ENCODE measurements at places on chromosomes 12 and 14. TPM values are rescaled to one million over a fixed set of nuclear protein-coding genes. Genes with fewer than 3 reads are reported as not detected.

DNA sequence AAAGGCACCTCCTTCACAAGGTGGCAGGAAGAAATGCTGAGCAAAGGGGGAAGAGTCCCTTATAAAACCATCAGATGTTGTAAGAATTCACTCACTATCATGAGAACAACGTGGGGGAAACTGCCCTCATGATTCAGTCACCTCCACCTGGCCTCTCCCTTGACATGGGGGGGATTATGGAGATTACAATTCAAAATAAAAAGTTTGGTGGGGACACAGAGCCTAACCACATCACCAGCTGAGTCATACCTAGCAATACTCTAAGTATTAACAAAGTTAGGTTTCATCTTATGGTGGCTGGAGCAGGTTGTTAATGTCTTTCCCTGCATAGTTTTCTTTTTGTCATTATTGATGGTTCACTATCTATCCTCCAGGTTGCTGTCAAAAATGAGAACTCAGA lies 113.2 kb upstream of the PPFIA2 start:
- no peaks in the 10 kb centered on the region for H3K36me3 ChIP-seq
- H3K27me3 ChIP-seq: no peaks in the 10 kb centered on the region
- H3K4me1 ChIP-seq: no peaks in the 10 kb centered on the region
- DNase-seq: no peak
- H3K27ac ChIP-seq: no peak overlapping the region

DNA sequence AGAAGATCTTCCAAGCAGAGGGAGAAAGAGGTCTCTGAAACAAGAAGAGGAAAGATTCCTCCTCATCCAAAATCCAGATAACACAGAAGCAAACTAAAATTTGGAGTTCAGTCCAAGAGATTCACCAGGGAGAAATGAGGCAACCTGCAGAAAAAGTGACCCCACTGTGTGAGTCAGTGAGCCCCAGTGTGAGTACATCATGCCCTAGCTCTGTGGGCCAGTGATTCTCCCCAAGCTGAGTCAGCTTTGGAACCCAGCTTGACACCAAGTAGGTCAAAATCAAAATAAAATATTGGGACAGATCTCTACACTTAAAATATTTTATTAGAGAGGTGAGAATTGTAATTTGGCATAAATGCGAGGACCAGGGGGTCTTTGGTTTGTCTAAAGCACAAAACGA lies 17.2 kb downstream of the CLEC2B start:
- DNase-seq: no peak
- H3K36me3 ChIP-seq: peaks cover 25% of the 10 kb centered on the region
- H3K27me3 ChIP-seq: no peaks in the 10 kb centered on the region
- no peak overlapping the region for H3K27ac ChIP-seq

RTL1 gene
- total RNA-seq: not detected

TSFM gene
- total RNA-seq: 2.3 TPM

DNA sequence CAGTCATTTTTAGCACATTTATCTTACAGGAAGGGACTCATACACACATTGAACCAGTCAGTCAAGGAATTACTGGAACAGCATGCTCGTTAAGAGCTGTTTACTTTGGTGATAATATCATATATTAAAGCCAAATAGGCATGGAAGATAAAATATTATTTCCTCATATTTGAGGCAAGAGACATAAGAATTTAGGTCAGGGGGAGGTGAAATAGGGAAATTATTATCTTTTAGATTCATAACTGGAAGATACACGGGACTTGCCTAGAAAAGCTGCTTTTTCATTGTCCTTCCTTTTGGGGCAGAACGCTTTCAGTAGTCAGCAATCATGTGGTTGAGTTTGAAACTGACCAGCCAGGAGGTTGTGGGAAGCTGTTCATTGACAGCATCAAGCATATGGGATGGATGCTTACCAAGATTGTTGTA lies 72.5 kb downstream of the NTN4 start:
- H3K27ac ChIP-seq: peak overlapping the region; percentile 38
- DNase-seq: no peak
- H3K4me3 ChIP-seq: no peak overlapping the region
- peaks cover 2% of the 10 kb centered on the region for H3K36me3 ChIP-seq

GRCh38 chr14:22463763-22464173 lies 125.3 kb downstream of the DAD1 start:
- H3K27ac ChIP-seq: no peak overlapping the region
- H3K4me3 ChIP-seq: no peak overlapping the region
- H3K4me1 ChIP-seq: peaks cover 24% of the 10 kb centered on the region
- no peaks in the 10 kb centered on the region for H3K27me3 ChIP-seq

DNA sequence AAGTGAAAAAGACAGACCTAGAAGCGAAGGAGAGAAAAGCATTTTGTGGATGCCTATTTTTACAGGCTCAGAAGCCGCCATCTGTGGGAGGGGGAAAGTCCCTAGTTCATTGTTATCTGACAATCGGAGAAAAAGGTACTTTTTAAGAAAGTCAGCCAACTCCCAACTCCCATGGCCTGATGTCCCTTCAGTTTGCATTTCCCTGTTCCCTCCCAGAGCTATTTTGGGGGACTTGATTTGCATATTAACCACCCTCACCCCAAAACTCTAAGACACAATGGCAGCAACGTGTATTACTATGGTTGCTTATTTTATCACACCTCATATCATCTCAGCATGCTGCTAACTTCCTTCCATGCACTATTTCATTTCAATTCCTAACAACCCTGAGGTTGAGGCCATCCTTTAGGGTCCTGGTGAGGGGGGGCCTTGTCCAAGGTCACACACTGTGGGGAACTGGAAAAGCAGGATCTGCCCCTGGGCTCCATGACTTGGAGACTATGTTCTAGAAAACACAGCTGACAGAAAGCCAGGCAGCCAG lies 18.7 kb downstream of the HVCN1 start:
- no peaks in the 10 kb centered on the region for H3K27me3 ChIP-seq
- no peaks in the 10 kb centered on the region for H3K36me3 ChIP-seq
- DNase-seq: no peak
- H3K4me1 ChIP-seq: no peaks in the 10 kb centered on the region

DNA sequence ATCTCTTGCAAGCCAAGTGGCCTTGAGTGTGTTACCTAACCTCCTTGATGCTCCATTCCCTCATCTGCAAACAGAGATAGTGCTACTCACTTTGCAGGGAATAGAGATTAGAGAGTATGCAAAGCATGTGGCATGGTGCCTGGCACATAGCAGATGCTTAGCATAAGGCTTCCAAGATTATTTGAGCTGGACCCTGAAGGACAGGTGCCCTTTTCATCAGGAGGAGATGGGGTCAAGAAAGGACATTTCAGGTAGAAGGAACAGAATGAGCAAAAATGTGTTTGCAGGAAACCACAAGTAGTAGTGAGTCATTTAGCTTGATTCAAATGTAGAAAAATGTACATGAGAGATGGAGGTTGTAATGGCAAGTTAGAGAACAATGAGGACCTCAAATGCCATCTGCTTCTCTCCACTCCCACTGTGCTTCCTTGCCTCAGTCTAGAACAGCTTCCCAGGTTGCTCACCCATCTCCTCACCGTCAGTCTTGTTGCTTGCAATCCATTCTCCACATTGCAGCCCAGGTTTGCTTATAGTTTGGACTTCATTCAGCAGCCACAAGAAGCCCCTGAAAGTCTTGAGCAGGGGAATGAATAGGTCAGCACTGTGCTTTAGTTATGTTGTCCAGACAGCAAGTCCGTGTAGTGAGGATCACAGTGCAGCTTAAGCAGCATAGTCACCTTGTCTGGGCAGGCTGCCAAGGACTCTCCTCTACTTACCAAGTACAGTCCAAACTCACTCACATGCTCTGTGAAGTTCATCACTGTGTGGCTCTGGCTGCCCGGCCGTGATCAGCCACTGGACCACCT lies 536.3 kb upstream of the CCDC196 start:
- peaks cover 11% of the 10 kb centered on the region for H3K27me3 ChIP-seq
- H3K36me3 ChIP-seq: no peaks in the 10 kb centered on the region
- H3K4me3 ChIP-seq: no peak overlapping the region
- H3K4me1 ChIP-seq: no peaks in the 10 kb centered on the region

SIRT4 gene
- total RNA-seq: 5.4 TPM

NEUROD4 gene
- not detected for total RNA-seq

- DNase-seq: no peak
- H3K36me3 ChIP-seq: no peaks in the 10 kb centered on the region
- no peak overlapping the region for H3K27ac ChIP-seq
- H3K4me1 ChIP-seq: no peaks in the 10 kb centered on the region
- H3K4me3 ChIP-seq: no peak overlapping the region
Observed at GRCh38 chr12:19242581-19242980, 113.0 kb downstream of the PLEKHA5 start.

DNA sequence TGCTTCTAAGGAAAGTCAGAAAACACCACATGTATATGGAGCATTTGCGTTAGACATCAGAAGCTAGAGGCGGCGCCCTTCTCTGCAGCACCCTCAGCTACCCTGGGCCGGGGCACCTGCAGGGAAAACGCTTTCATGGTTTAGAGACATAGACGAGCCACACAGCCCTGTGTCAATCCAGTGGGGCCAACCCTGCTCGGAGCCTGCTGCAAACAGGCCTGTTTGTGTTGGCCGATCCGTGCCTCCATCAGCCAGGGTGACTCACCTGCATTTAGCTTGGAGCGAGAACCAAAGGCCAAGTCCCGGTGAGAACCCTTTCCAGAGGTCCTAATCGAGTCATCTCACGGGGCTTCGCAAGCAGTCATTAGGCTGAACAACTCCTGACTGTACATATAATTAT lies 19.5 kb upstream of the FZD10 start:
- peaks cover 42% of the 10 kb centered on the region for H3K27me3 ChIP-seq
- no peak for DNase-seq
- H3K4me1 ChIP-seq: no peaks in the 10 kb centered on the region
- H3K36me3 ChIP-seq: no peaks in the 10 kb centered on the region

OR6C2 gene
- total RNA-seq: not detected

DNA sequence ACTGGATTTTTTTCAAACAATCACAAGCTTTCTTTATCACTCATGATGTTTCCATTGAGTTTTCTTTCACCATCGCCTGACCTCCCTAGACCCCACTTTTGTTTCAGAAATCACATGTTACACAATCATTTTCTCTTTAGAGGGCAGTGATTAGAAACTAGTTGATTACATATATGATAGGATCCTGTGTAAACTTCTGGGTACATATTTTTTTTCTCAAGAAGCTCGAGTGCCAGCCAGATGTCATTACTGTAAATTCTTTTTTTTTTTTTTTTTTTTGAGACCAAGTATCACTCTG lies 62.4 kb upstream of the PSMA6 start:
- H3K36me3 ChIP-seq: no peaks in the 10 kb centered on the region
- H3K4me1 ChIP-seq: peaks cover 5% of the 10 kb centered on the region
- no peak overlapping the region for H3K4me3 ChIP-seq
- H3K27me3 ChIP-seq: no peaks in the 10 kb centered on the region

- no peak overlapping the region for H3K4me3 ChIP-seq
- DNase-seq: no peak
- no peak overlapping the region for H3K27ac ChIP-seq
- H3K27me3 ChIP-seq: no peaks in the 10 kb centered on the region
- H3K36me3 ChIP-seq: no peaks in the 10 kb centered on the region
Observed at GRCh38 chr14:51614707-51615106, 37.0 kb upstream of the FRMD6 start.

- DNase-seq: no peak
- H3K4me1 ChIP-seq: peaks cover 6% of the 10 kb centered on the region
- no peaks in the 10 kb centered on the region for H3K27me3 ChIP-seq
- no peaks in the 10 kb centered on the region for H3K36me3 ChIP-seq
- no peak overlapping the region for H3K4me3 ChIP-seq
Observed at GRCh38 chr12:91133871-91134270, 22.6 kb upstream of the LUM start.

GRCh38 chr12:124398578-124399227 lies 103.8 kb downstream of the RFLNA start:
- peak; percentile 48 for DNase-seq
- no peak overlapping the region for H3K4me3 ChIP-seq
- no peaks in the 10 kb centered on the region for H3K27me3 ChIP-seq
- H3K27ac ChIP-seq: peak overlapping the region; percentile 95
- peaks cover 91% of the 10 kb centered on the region for H3K4me1 ChIP-seq

DDX24 gene
- 65.9 TPM for total RNA-seq

GRCh38 chr12:69935651-69936100 lies 110.6 kb downstream of the MYRFL start:
- no peak overlapping the region for H3K27ac ChIP-seq
- no peak overlapping the region for H3K4me3 ChIP-seq
- no peaks in the 10 kb centered on the region for H3K4me1 ChIP-seq
- no peaks in the 10 kb centered on the region for H3K27me3 ChIP-seq

DNA sequence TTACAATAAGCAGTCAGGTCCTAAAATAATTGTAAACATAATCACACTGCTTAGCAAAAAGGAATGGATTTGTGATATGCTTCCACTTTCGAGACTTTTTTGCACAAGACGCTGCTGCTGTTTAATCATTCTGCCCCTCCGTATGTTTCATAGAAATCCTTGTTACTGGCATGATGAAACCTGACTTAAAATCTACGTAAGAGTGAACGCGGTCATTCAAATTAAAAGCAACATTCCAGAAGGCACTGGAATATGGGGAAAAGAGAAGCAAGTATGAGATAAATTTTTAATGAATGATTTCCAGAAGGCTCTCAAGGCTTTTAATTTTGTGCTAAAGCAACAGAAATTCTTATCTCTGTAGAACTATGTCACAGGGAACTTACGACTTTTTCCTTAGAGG lies 1.1 kb downstream of the CNIH1 start:
- H3K4me1 ChIP-seq: peaks cover 55% of the 10 kb centered on the region
- H3K27me3 ChIP-seq: no peaks in the 10 kb centered on the region
- H3K4me3 ChIP-seq: peak overlapping the region; percentile 63
- no peak overlapping the region for H3K27ac ChIP-seq
- DNase-seq: no peak

- no peak overlapping the region for H3K27ac ChIP-seq
- no peaks in the 10 kb centered on the region for H3K36me3 ChIP-seq
- no peak overlapping the region for H3K4me3 ChIP-seq
- DNase-seq: no peak
- H3K4me1 ChIP-seq: no peaks in the 10 kb centered on the region
- H3K27me3 ChIP-seq: no peaks in the 10 kb centered on the region
Observed at GRCh38 chr14:45939572-45939971, 686.6 kb upstream of the MIS18BP1 start.

DNA sequence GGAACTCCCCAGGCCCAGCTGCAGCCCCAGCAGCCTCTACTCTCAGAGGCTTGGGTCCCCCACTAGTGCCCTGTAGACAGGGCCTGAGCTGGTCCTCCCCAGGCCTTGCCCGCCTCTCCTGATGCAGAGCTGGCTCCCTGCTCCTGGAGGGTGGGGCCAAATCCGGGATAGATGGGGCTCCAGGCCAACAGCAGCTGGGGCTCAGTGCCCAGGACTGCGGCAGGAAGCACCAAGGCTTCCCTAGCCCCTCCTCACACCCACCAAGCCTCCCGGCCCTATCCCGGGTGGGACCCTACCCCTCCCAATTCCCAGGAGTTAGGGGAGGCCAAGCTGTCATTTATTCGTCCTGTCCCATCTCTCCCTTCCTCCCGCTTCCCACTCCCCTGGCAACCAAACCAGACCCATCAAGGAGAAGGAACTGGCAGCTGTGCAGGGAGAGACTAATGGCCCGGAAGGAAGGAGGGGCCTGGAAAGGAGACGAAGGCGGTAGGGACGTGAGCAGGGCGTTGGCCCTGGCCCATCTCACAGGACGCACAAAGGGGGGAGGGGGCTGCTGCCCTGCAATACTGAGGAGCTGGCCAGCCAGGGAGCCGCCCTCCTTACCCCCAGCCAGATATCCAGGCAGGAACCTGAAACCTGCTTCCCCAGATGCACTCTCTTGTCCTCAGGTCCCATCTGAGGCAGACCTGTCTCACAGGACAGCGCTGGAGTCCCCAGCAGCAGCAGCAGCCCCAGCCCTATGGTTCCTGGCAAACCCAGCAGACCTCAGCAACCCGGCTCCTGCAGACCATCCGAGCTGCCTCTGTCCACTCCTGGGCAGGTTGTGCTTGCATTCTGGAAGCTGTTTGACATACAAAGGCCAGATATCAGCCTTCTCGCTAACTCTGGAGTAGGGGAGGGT lies 1.6 kb upstream of the PRPH start:
- peak overlapping the region; percentile 53 for H3K27ac ChIP-seq
- H3K36me3 ChIP-seq: no peaks in the 10 kb centered on the region
- DNase-seq: peak; percentile 75
- no peak overlapping the region for H3K4me3 ChIP-seq
- peaks cover 28% of the 10 kb centered on the region for H3K4me1 ChIP-seq

POTEG gene
- total RNA-seq: not detected
